ENCODE measurements at places on chromosomes 5 and 9.

GRCh38 chr9:29548436-29548835 is 1975.2 kb upstream of the C9orf72 start:
- no peak for DNase-seq

DNA sequence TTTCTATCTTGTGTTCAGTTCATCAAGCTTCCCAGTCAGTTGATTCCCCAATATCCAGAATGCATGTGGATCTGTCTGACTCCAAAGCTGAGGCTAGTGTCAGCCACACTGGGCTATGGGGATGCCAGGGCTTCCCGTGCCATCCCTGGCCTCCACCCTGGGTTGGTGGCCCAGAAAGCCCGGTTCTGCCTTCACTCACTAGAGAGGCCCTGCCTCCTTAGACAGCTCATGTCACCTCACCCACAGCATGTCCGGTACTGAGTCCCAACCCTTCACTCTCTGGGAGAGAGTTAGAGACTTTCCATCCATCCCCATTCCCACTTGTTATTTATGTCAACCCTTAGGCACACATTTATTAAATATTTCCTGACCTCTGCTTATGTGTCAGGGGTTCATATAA is 119.5 kb upstream of the GPR151 start:
- DNase-seq, result no peak

DNA sequence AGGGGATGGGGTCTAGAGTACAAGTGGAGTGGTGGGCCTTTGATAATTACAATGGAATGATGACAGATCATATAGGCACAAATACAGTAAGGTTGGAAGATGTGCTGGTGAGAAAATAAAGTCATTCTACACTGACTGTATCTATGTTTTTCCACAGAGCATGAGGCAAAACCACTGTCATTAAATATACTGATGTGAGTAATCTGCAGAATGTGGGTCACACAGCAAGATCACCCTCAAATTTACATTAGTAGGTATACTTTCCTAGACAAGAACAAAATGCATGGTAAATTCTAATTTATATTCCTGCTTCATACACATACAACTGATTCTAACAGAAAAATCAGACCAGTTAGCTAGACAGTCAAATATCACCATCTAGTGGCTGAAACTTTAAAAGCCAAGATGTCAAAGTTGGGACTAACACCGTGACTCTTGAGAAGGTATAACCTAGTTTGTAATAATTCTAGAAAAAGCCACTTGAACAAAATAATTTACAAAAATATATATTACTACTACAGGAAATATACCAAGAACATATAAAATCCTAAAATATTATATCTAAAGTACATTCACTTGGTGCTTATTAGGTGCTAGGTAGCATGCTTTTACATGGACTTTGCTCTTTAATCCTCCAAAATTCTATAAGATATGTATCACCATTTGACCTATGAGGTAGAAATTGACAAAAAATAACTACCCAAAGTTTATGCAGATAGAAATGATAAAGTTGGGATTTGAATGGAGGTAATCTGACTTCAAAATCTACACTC is 19.5 kb downstream of the TTC33 start:
- no peak for DNase-seq

GRCh38 chr9:89690334-89690912 is 85.6 kb downstream of the GADD45G start:
- no peak for DNase-seq

DNA sequence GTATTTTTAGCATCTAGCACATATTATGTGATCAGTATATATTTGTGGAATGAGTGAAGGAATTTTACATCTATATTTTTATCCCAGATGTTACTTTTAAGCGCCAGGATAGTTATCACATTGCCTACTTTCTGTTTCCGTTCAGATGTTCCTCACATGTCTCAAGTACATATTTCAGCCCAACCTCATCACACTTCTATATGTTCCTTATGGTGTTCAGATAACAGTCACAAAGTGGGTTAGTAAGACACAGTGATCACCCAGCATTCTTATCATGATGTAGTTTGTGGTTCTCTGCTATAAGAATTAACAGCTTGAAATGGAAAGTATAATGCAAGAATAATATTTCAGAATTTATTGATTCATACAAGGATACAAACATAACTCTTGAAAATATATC is 170.0 kb upstream of the RASA1 start:
- DNase-seq, result no peak

GRCh38 chr5:150519560-150519945 is 11.6 kb downstream of the NDST1 start:
- DNase-seq, result no peak

DNA sequence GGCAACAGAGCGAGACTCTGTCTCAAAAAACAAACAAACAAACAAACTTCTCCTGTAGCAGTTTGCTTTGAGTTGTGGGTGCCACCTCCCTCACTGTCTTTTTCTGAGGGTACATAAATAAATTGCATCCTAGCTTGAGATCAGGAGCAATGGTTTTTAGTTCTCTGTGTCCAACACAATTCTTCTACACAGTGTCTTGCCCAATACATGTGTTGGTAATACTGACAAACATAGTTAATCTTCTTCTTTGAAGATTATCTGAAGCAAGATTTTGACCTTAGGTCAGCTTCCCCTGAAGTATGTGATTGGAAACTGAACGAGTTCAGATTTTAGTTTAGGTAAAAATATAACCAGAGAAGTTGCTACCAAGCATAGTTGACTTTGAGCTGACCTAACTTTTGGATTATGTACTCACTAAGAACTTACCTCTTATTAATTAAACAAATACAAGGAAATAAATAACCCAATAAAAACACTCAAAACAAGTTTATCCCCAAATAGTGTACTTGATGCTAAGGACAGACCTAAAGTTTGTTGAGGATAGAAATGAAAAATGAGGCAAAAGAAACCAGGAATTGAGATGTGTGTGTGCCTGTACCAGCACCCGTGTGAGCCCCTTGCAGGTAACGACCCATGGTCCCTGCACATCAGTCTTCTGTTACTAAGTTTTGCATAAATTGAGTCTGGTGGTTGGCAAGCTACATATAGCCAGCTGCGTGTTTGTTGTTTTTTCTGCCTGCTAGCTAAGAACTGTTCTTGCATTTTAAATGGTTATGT is 16.2 kb downstream of the TJP2 start:
- no peak for DNase-seq

GRCh38 chr9:14923701-14924100 is 13.5 kb upstream of the FREM1 start:
- DNase-seq, result no peak

- DNase-seq, result no peak
Observed at GRCh38 chr9:36827593-36827992, 206.5 kb downstream of the PAX5 start.

DNA sequence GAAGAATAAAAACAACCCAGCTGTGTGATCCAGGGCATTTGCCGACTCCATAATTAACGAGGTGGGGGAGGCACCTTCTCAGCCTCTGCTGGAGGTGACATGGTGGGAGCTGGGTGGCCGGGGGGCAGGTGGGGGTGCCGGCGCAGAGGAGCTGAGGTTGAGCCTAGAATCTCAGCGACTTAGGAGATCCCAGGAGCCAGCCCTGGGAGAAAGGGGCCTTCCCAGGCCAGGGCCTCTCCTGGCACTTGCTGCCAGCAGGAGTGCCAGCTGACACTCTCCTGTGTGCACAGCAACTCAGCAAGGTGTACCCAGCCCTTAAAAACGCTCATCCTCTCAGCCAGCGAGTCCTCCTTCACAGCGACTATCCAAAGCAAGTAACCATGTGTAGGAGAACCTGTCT is 62.8 kb upstream of the FCN1 start:
- DNase-seq, result no peak

- DNase-seq, result no peak
Observed at GRCh38 chr9:7615344-7615743, 184.2 kb downstream of the DMAC1 start.

- no peak for DNase-seq
Observed at GRCh38 chr5:115458416-115458815, 86.2 kb downstream of the FEM1C start.

- DNase-seq, result no peak
Observed at GRCh38 chr5:61409568-61409967, 77.5 kb downstream of the ZSWIM6 start.

DNA sequence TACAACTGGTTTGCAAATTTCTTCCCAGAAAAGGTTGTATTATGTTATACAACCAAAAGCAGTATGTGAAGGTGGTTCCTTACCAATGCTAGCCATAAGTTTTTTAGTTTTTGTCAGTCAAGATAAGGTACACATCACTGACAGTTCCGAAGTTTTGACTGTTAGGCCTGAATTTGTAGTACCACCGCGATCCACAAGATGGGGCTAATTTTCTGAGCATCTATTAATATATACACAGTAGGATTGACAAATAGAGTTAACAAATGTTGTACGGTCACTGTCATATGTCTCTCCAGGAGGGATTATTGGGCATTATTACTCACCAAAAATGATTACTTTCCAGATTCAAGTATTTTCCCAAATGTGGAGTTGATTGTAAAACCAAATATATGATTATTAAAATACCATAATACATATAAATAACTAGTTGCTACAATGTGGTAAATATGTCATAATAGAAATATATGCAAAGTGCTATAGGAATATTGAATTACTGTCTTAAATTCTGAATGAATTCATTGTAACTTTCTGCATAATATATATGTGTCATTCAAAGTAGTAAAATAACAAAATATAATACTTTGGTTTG is 28.4 kb upstream of the LRRC19 start:
- DNase-seq, result no peak

GRCh38 chr5:117455236-117456233 is 880.9 kb upstream of the SEMA6A start:
- DNase-seq, result no peak

DNA sequence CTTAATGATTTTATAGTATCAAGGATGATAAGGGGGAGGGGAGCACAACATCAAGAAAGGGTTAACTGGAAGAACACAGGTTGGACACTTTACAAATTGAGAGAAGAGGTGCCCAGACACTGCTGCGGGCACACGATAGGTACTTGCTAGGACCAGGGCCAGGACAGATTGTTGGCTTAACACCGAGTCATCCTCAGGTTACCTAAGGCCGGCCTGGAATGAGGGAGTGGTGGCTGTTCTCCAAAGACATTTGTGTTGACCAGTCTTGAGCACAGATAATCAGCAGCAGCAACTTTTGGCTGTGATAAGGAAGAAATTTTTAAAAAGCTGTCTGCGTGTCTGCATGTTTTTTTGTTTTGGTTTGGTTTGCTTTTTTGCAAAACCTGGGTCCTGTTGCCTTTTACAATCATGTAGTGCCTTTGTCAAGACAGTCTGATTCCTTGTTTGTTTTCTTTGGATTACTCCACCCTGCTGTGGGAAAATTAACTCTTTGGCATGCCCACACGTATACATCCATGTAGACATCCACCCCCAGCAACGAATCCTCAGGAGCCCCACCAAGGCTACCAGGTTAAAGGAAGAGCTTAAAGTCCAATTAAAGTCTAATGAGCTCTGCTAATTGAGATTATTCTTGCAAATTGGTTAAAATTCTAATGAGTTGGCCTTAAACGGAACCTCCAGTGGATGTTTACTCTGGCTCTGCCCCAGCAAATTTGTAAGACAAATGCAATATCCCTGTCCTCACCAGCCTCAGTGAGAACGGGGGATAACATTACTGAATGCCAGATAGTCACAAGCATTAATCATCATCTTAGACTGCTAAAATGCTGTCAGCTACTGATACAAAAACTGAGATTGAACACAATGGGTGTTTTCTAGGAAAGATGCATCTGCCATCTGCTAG is 382.3 kb downstream of the ACTL7B start:
- DNase-seq, result no peak

DNA sequence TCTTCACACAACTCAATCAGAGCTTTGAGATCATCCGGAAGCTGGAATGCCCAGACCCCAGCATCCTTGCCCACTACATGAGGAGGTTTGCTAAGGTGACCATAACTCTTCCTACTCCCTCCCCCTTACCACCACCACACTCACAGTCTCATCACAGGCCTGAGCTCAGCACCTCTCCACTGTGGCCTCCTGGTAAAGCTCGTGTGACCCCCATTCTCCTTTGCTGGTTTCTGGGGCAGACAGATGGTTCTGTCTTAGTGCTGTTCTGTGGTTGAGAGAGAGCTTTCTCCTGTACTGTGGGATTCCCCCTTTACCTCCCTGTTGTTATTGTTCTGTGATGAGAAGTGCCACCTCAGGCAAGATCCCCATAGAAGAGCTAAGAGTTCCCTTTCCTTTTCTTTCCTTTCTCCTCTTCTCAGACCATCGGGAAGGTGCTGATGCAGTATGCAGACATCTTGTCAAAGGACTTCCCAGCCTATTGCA is 92.7 kb upstream of the RUSC2 start:
- no peak for DNase-seq

GRCh38 chr9:126788634-126789349 is 16.0 kb upstream of the ZBTB43 start:
- DNase-seq, result no peak

DNA sequence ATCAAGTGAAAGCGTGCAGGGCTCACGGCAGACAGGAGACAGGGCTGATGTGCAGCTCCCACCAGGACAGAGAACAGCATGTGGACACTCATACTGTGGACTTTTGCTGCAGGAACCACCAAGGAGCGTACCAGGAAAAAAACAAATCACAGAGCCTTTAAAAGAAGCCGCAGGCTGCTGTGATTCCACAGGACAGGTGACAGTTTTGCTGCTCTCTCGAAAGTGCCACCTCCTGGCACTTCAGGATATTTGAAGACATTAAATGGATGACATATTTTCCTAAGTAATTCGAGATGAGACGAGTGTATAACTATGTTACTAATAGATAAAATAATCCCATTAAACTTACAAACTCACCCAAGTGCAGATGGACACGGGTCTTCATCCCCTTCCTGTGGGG is 29.3 kb downstream of the ZDHHC11 start:
- DNase-seq, result no peak

DNA sequence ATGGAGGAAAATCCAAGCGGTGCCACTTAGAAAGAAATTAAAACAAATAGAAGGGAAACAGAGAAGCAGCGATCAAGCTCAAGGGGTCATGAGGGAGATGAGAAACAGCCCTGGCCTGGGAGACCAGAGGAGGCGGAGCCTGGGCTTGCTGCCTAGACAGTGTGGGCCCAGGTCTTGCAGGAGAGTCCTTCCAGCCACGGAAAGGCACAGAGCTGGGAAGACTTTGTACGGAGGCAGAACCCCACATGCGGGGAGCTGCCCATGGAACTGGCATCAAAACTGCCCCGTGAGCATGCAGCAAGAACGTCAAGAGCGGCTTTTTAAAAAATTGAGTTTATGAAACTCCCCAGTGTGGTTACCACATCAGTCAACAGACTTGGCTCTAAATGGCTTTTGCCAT is 119.4 kb downstream of the IRX1 start:
- DNase-seq, result no peak

GRCh38 chr9:125433461-125434011 is 171.9 kb downstream of the GAPVD1 start:
- DNase-seq, result no peak

Data from T-helper 1 cell (primary cell).